Activated T-cell treated with anti-CD3 and anti-CD28 coated beads, Interleukin-2, amount 50 U/mL, for 4 hours (primary cell): ENCODE measurements at places on chromosomes 5 and 9. TPM values are rescaled to one million over a fixed set of nuclear protein-coding genes. Genes with fewer than 3 reads are reported as not detected.

GRCh38 chr9:6692433-6692832 is 46.9 kb upstream of the GLDC start:
- DNase-seq: no peak

DNA sequence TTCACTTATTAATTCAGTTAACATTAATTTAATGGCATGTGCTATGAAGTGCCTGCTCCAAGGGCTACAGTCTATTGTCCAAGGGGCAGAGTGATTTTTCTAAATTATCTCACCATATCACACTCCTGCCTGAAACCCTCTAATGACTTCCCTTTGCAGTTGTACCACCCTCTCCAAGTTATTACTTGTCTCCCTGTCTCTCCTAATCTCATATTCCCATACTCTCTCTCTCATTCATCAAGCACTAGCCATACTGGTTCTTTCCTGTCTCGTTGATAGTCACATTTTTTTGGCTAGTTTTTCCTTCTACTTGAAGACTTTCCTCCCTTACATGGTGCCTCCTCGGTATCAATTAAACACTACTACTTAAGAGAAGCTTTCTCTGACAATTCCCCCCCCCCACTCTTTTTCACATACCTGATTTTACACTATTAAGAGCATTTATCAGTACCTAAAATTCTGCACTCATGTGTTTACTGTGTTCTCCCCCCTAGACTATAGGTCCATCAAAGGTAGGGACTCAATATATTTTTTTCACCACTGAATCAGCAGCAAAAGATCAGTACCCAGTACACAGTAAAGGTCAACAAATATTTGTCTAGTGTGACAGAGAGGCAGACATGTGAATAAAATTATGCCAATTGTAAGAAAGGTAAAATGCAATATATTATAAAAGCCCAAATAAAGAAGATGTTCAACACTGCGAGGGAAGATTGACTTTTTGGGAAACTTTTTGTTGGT is 19.0 kb downstream of the RICTOR start:
- DNase-seq: no peak

DNA sequence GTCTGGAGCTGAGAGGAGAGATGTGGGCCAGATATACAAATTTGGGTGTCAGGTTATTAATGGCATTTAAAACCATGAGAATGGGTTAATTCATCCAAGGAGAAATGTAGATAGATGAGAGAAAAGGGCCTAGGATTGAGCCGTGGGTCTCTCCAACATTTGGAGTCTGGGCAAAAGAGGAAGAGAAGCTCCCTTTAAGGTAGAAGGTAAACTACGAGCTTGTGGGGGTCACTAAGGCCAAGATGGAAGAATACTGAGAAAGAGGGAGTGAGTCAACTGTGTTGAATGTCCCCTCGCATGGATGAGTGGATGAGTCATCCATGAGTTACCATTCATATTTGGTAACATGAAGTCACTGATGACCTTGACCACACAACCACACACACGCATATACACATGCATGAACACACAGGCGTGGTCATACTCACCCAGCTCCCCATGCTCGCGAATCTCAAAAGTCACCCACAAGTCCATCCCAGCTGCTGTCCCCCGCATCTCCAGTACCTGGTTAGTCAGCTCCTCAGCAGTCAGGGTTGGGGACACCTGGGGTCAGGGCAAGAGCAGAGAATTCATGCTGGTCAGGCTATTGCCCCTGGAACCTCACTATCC is 6.8 kb upstream of the FCHSD1 start:
- DNase-seq: no peak

RASGRF2 gene
- total RNA-seq: 5.6 TPM

GRCh38 chr5:51488803-51489642 is 105.8 kb downstream of the ISL1 start:
- no peak for DNase-seq

- no peak for DNase-seq
These were observed 214.6 kb downstream of the GABRG2 start for GRCh38 chr5:162282191-162282590.

SV2C gene
- not detected for total RNA-seq

EMB gene
- 42.1 TPM for total RNA-seq

DNA sequence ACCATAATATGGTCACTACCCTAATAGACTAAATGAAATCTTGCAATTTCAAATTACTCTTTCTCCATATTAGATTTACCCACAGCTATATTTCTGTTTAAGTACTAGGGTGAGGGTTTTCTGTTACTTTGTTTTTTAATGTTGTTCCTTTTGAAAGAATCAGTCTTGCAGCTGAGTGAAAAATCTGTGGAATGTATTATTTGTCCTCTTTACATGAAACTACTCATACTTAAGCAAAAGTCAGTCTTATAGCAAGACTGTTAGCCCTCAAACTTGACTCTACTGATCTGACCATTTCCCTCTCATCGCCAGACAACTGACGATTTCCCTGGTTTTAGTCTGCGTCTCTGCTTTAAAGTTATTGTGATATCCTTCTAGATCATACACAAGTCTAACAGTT is 84.0 kb downstream of the PIK3R1 start:
- DNase-seq: no peak

DNA sequence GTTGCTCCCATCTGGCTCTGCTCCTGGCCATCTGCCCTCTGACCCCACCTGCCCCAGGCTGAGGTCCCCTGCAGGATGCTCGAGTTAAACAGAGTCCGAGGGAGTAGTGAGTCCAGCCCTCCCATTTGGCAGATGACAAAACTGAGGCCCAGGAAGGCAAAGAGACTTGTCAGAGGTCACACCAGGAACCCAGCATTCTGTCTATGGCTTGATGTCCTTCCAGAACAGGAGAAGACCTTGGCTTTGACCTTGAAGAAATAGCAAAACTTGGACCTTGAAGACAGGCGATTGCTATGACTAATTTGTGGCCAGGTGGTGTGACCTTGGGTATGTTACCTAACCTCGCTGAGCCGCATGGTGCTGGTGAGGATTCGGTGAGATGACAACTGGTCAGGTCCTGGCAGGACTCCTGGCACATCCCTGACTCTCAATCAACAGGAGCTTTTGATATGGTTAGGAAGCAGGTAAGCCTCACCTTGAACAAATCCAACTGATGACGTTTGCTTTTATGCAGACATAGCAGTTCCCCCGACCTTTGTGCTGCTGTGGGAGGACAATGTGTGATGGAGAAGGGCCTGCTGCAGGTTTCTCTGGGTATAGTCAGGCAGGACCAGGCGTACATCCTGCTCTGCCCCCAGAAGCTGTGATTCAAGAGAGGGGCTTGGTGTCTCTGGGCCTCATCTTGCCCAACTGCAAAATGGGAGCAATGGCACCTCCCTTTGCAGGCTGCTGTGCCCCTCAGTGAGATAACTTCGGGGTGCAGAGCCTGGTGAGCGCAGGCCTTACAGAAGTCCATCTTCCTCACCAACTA is 198.7 kb downstream of the C9orf50 start:
- DNase-seq: no peak

GRCh38 chr9:2576631-2577030 is 45.0 kb upstream of the VLDLR start:
- DNase-seq: no peak

- DNase-seq: no peak
These were observed 10.8 kb upstream of the TTC39B start for GRCh38 chr9:15317836-15318235.

DNA sequence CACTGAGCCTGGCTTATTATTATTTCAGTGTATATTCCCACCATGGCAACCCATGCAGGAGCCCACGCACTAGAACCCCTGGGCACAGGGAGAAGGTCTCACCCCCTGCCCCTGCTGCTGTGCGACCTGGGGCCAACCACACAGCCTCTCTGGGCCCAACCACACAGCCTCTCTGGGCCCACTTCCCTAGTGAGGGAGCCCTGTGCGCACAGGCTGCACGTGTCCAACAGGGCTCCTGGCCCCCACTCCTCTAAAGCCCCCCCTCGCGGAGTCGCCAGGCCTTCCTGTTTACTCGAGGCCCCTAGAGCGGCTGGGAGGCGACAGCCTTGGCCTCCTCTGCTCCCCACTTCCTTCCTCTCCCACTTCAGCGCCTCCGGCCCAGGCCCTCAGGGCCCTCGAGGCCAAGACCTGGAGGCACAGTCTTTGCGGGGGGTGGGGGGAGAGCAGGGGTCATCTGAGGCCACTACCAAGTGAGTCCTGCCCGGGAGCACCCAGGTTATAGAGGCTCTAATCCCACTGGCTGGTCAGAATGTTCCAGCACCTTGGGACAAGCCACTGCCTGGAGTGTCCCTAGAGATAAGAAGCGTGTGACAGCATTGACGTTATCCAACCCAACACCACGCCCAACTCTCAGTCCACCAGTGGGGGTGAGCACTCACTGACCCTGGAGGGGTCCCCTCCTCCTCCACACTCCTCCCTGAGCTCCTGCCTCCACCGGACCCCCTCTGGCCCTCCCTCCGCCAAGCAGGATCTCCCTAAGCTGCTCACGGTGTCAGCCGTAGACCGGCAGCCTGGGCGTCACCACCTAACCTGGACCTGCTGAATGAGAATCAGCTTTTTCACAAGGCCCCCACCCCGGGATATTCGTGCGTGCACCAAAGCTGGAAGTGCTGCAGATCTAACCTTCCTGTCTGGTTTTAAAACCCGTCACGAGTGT is 7.9 kb upstream of the ENG start:
- no peak for DNase-seq

DNA sequence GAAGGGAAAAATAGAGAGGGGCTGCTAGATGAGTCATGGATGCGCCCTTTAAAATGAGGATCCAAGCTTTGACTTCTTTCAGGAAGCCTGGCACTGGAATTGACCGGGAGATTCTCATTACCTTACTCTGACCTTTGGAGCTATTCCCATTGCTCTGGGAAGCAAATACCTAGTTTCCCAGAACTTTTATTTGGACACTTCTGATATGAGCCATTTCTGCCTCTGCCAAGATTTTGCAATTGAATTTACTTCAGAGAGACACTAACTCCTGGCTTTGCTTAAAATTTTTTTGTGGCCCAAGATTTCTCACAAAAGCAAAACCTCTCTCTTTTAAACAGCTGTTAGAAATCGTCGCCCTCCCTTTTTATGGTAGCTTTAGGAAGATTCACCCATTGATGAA is 15.7 kb upstream of the AGXT2 start:
- DNase-seq: no peak

CENPK gene
- total RNA-seq: 33.3 TPM

STPG3 gene
- total RNA-seq: not detected

- no peak for DNase-seq
These were observed 24.2 kb downstream of the PCDHGC5 start for GRCh38 chr5:141512911-141513626.

COL23A1 gene
- not detected for total RNA-seq

DNA sequence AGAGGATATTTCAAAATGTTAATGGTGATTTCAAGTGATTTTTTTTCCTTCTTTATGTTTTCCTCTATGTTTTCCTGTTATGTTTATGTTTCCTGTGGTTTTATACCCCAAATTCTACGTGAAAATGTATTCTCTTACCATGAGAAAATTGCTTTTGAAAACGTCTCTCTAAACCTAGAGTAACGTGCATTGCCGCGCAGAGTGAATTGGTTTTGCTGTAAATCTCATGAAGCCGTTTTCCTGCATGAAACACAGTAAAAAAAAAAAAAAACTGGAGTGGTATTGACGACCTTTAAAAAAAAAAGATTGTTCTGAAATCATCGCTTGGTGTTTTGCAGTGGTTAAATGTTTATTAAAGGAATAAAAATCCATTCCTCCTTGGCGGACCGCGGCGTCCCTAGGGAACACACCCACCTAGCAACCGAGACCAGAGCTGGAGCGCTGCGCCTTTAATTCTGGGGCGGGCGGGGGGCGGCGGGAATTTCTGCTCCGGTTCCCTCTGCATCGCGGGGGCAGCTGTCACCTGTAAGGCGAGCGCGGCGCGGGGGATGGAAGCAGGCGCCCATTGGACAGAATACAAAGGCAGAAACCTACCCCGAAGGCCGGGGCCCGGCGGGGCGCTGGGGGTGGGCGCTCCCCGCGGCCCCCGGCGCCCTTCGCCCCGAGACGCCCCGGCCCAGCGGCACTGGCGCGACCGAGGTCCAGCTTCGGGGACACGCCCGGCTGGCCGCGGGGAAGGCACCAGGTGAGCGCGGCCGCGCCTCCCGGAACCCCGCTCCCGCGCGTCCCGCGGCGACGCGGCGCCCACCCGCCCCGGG is at the start of gene SOWAHA:
SOWAHA (plus strand) TSS at position 522 of the 818 bp plus-strand sequence. CDS start 320 bp downstream, outside the sequence.
- no peak for DNase-seq

CEL gene
- total RNA-seq: 4.7 TPM

DNA sequence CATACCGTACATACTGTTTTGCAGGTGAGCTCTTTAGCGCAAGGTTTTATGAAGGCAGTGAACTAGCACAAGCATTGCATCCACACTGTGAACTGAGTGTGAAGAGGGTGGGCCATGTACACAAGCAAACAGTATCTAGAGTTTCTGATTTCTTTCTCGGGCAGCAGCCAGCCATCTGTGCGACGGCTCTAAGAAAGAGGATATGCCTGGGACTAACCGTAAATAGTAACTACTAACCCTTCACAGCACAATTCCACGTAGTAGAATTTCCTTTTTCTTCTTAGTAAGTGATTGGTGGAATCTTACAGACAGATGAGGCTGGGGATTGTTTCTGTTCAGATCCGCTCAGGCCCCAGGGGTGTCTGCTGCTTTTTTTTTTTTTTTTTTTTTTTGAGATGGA is 89.0 kb downstream of the DRD1 start:
- DNase-seq: no peak

DNA sequence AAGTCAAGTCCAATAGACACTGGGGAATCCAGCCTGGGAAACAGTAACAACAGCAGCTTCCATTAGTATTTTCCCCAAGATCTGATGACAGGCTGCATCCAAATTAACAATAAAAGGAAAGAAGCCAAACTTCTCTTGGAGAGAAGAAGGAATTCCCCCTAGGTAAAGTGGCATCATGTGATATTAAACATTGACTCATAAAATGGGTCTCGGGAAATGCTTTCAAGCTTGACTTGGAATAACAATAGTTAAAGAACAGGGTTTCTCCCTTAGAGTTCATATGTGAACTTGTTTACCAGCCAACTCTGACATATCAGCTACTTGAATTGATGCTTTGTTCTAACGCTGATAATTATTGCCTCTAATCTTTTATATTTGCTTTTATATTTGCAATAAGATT is 45.4 kb downstream of the ENTREP1 start:
- no peak for DNase-seq

DNA sequence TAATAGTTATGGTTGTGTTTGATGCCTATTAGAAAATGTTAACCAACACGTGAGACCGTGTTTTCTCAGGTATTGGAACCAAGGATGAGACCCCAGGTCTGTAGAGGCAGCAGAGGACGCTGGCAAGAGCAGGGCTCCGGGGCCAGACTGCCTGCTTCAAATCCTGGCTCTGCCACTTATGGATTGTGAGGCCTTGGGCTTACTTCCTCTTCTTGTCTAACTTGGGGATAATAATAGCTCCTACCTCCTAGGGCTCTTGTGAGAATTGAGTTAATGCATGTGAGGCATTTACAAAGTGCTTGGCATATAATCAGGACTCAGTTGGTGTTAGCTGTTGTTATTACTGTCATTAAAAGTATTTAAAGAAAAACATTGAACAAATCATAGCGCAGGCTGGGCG is 85.5 kb upstream of the PITX1 start:
- no peak for DNase-seq

DAB2 gene
- 0.52 TPM for total RNA-seq

DNA sequence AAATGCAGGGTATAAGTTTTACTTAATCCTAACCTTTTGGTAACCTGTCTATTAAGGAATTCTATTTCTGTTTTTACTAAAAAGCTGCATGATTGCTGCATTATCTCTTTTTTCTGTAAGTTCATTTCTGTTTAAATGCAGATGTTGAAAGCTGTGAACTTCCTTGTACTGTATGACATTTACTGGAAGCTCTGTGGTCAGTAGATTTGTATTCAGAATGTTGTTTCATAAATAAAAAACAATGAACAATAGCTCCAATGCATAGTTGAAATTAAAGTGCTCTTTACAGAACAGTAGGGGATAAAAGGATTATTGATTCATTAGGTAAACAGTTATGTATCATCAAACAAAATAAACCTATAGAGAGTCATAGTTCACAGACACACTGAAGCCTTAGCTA is 46.5 kb upstream of the FKTN start:
- no peak for DNase-seq
